ENCODE measurements at places on chromosomes 12 and 14.

GRCh38 chr12:119631930-119632678 lies 35.8 kb upstream of the PRKAB1 start:
- no peak for DNase-seq

GRCh38 chr12:87866578-87867292 lies 162.5 kb downstream of the C12orf50 start:
- DNase-seq, result no peak

DNA sequence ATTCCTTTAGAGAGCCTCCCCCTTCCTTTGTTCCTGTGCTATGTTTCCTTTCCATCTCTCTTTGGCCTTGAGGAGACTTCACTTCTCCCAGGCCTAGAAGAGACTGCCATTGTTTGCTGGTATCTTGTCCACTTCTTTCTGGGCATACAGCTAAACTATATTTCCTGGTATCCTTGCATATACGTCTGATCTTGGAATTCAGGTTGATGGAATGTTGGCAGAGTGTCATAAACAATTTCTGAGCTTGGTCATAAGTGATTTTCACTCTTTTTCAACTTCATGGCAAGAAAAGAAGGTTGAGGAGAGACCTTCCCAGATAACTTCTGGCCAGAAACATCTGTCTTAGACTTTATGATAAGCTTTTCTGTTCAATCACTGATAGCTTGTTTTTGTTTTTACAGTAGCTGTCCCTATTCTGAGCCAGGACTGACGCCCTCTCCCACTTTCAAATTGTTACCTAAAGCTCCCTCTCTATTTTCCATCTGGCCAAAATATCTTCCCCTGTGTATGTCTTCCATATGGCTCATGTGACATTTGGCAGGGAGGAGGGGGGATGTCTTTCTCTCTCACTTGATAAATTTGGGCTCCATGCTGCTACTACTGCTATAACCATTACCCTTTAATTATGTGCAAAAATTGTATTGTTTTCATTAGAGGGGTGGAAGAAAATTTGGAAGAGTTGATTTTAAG lies 457.0 kb downstream of the ADAMTS20 start:
- DNase-seq, result no peak

GRCh38 chr14:106694638-106695393 lies 1168.4 kb downstream of the TMEM121 start:
- no peak for DNase-seq

- DNase-seq, result no peak
These were observed 7.7 kb downstream of the BRF1 start for GRCh38 chr14:105292826-105293711.

GRCh38 chr12:39764944-39765560 lies 145.4 kb upstream of the ABCD2 start:
- no peak for DNase-seq

DNA sequence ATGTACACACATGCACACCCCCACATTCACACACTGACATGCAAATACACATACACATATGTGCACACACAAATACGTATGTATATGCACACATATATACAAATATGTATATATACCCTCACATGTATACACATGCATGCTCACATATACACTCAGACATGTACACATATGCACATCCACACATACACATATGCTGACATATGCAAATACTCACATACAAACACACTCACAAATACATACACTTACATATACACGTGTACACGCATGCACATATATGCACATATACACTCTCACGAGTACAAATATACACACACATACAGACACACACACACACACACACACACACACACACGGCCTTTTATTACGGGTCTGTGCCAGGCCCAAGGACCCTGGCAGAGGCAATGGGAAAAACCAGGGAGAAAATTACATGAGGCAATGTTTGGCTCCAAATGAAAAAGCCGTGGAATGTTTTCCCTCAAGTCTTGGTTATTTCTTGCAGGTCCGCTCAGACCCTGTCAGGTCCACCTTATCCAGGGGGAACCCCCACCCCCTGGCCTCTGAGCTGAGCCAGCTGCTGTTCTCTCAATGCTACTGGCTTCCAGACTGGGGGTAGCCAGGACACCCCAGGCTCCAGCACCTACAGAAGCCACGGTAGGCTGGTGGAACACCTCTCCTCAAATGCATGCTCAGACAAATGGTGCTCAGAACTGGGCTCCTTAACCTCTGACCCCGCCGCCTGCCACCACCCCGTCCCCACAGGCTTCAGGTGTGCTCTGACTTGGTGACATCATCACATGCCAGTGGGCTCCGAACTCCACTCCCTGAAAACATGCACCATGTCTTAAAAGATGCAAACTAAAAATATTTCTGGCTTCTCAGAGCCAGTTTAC lies 54.7 kb downstream of the BCL11B start:
- DNase-seq, result no peak

GRCh38 chr12:116717466-116718437 lies 20.1 kb downstream of the SPRING1 start:
- DNase-seq, result no peak

- DNase-seq, result no peak
These were observed 106.5 kb upstream of the LMNTD1 start for GRCh38 chr12:25659621-25660020.

DNA sequence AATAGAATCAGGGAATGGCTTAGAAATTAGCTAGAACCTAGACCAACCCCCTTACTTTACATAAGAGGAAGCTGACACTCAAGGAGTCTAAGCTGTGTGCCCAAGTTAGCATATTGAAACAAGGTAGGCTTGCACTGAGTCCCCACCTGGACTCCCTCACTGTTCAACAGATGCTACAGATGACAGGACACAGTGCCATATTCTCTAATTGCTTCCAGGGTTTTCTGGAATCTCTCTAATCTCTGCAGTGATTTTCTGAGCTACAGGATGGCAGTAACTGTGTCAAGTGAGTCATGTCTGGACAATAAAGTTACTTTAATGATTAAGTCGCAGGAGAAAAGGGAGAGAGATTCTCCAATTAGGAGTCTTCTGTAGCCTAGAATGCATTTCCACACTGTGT lies 35.8 kb downstream of the AKAP6 start:
- DNase-seq, result no peak

- no peak for DNase-seq
These were observed 9.5 kb downstream of the CATSPERB start for GRCh38 chr14:91722386-91722785.

DNA sequence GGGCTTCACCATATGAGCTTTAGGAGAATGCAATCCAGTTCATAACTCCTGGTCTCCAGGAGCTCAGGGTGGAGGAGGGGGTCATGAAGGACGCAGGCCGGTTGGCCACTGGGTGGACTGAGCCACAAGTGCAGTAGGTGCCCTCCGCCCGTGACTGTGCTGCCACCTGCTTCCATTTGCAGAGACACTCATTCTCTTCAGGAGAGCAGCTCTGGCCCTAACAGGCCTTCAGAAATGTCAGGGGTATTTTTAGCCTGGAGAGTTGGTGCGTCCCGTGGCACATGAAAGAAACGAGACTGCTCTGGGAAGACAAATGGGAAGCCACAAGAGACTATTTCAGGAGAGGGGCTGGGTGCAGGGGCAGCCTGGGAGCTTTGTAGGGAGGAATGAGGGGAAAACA lies 74.6 kb upstream of the MYL2 start:
- DNase-seq, result no peak

DNA sequence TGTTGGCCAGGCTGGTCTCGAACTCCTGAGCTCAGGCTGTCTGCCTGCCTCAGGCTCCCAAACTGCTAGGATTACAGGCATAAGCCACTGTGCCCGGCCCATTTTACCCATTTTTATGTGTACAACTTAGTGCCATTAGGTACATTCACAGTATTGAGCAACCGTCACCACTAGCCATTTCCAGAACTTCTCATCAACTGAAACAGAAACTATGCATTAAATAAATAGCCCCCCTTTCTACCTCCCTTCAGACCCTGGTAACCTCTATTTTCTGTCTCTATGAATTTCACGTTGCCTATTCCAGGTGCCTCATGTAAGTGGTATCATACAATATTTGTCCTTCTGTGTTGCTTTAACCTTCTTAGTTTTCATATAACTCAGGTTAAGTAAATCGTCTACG lies 15.9 kb downstream of the ZCRB1 start:
- DNase-seq, result no peak

DNA sequence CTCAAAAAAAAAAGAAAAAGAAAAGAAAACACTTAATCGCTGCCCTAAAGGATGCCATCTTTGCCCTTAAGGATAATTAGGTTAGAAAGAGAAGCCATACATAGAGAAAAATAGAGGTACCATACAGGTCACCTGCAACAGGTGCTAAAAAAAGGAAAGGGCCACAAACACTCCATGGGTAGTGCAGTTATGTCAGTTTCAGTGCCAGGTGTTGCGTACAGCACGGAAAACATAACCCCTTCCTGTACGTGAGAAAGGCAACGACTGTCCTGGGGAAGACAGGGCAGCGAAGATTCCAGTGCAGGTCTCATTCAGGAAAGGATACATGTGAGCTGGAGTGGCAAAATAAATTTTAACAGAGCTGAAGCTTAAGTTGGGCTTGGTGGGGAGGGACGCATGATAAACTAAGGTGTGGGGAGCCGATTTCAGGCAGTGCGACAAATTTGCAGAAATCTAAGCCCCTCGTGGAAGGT lies 553 bp upstream of the DAZAP2 start:
- DNase-seq, result no peak

DNA sequence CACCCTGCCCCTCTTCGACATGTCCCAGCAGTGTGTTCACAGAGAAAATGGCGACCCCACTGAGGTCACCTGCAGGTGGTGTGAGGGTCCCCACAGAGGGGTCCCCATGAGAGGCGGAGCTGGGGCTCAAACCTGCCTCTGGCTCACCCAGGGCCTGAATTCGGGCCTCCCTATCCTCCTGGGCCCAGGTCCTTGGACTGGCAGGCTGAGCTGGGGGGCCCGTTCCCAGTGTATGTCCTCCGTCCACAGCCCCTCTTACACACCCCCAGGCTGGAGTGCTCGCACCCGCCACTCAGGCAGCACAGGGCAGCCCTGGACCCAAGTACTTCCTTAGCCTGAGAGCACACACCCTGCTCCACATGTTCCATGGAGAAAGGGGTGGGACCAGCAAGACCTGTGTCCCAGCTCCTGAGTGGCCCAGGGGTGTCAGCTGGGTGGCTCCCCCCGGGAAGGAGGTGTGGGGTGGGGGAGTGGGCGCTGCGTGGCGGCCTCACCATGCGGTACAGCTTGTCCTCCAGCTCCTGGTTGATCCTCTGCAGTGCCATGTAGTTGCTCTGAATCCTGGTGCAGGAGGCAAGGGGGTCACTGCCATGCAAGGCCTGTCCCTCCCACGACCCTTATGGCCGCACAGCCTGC lies 42.6 kb downstream of the BEGAIN start:
- peak; percentile 32 for DNase-seq

- no peak for DNase-seq
These were observed 3.0 kb downstream of the ACRBP start for GRCh38 chr12:6644257-6644596.

DNA sequence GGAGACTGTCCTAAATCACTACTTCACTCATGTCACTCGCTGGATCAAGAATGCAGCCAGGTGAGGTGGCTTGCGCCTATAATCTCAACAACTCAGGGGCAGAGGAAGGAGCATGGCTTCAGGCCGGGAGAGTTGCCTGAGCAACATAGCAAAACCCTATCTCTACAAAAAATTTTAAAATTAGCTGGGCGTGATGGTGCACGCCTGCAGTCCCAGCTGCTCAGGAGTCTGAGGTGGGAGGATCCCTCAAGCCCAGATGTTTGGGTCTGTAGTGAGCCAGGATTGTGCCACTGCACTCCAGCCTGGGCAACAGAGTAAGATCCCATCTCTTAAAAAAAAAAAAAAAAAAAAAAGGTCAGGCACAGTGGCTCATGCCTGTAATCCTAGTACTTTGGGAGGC lies 5.9 kb downstream of the SMAGP start:
- no peak for DNase-seq

- DNase-seq, result no peak
These were observed 901 bp downstream of the B3GNT4 start for GRCh38 chr12:122204167-122205052.

DNA sequence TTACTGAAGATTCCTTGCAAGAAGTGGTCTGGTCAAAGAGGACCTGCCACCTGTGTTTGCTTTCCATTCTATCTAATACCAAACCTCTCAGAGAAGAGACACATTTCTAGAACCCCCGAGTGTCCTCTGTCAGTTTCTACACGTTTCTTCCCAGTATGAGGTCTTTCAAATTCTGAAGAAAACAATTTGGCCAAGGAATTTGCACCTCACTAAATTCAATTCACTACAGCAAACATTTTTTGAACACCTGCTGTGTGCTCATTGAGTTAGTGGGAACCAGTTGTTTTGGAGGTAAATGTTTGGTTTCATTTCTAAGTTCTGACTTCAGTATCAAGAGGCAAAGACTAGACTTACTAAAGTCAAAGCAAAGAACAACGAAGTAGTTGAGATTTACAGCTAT lies 19.4 kb downstream of the GPR19 start:
- no peak for DNase-seq

GRCh38 chr12:111038941-111039340 lies 118.6 kb upstream of the MYL2 start:
- DNase-seq, result no peak

DNA sequence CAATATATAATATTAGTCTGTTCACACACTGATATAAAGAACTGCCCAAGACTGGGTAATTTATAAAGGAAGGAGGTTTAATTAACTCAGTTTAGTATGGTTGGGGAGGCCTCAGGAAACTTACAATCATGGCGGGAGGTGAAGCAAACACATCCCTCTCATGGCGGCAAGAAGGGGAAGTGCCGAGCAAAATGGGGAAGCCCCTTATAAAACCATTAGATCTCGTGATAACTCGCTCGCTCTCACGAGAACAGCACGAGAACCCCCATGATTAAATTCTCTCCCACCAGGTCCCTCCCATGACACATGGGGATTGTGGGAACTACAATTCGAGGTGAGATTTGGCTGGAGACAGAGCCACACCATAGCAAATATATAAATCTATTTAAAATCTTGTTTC lies 269.8 kb downstream of the ATP23 start:
- no peak for DNase-seq

DNA sequence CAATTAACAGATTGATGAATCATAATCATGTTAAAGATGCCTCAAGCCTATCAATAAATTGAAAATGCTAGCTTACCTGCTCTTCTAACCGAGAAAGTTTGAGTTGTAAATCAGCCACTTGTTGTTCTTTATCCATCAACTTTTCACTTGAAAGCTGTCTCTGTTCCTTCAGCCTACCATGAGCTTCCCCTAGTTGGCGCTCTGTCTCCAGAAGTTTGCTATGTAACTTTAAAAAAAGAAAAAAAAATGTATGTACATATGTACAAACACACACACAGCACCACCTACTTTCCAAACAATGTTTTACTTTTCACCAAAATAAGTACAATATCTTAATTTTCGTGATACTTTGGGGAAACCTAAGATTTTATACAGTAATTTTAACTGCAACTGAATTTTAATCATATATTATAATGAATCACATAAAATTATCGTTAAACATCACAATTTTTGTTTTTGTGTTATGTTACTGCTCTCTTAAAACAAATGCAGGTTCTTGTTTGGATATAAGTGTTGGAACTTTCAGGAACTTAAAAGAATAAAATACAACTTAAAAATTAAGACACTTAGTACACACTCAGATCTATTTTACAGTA lies 101.2 kb downstream of the EEA1 start:
- DNase-seq, result peak; percentile 10
